ENCODE measurements at places on chromosomes 5 and 9.

DNA sequence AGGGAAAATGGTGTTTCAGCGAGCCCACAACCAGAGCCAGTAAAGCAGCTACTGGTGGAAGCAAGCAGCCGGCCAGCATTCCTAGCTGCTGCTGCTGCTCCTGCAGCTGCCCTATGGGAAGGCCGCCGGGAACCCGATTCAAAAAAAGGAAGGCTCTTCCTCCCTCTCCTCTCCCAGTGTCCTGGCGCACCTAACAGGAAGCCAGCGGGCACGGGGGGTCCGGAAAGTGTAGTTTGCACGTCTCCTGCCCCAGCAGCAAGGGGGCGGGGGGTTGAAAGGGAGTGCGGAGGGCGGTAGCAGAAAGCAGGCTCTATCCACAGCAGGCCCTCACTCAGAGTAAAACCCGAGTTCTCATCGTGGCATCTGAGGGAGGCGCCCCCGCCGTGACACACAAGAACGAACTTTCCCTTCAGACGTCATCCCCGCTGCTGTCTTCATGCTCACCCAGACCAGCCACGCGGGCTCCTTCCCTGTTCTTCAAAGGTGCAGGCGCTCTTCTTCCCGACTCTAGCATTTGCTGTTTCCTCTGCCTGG is 16.5 kb downstream of the GRXCR2 start:
- DNase-seq, result peak; percentile 13

- no peak for DNase-seq
Observed at GRCh38 chr9:127011772-127012171, 97.2 kb downstream of the RALGPS1 start.

DNA sequence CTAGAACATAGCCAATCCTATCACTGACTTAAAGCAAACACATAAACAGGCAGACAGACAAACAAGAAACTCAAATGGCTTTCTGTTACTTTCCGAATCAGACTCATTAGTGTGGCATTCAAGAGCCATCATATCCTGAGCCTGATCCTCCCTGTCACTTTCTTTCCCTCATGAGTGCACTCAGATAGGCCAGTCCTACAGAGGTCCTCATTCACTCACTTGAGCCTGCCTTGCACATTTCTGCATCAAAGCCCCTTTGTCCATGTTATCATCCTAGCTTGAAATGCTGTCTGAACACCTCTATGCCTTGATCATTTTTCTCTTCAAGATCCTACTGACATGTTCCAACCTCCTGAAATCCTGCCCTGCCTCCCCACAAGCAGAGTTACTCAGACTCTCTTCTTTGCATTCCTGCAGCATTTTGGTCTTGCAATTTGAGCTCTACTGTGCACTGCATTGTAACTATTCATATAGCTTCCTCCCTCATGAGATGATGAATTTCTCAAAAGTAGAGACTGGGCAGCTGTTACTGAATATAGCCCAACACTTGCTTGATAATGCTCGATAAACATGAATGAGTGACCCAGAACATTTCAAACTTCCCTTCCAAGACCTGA is 126.9 kb downstream of the PALM2AKAP2 start:
- DNase-seq, result no peak

- no peak for DNase-seq
Observed at GRCh38 chr5:55241746-55242145, 8.3 kb upstream of the CCNO start.

DNA sequence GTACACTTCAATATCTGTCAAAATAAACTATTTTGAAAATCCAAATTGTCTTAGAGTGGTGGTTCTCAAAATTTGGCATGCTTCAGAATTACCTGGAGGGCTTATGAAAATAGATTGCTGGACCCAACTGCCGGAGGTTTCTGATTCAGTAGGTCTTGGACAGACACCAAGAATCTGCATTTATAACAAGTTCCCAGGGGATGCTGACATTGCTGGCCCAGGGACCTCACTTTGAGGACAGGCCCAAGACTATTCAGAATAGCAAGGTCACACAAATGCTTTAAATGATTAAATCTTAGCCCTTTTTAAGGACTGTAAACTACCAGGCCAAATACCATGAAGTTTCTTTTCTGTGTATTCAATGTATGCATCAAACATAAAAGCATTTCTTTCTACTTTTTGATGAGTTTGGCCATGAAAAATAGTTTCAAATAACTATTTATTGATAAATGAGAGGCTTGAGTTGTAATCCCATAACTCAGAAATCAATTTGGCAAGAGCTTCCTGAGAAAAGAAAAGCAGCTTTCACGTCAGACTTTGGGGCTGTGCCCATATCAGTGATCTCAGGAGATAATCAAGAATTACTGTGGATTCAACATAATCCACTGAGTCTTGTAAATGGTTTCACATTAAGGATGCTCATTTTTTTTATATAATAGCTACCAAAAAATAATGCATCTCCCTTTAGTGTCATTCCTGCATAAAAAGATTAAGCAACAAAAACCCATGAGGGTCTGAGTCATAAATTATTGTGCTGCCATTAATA is 191.4 kb downstream of the FRMD3 start:
- DNase-seq, result no peak

- no peak for DNase-seq
Observed at GRCh38 chr5:152595405-152595804, 190.3 kb upstream of the NMUR2 start.

- DNase-seq, result no peak
Observed at GRCh38 chr5:80590766-80591165, 20.7 kb upstream of the ANKRD34B start.

DNA sequence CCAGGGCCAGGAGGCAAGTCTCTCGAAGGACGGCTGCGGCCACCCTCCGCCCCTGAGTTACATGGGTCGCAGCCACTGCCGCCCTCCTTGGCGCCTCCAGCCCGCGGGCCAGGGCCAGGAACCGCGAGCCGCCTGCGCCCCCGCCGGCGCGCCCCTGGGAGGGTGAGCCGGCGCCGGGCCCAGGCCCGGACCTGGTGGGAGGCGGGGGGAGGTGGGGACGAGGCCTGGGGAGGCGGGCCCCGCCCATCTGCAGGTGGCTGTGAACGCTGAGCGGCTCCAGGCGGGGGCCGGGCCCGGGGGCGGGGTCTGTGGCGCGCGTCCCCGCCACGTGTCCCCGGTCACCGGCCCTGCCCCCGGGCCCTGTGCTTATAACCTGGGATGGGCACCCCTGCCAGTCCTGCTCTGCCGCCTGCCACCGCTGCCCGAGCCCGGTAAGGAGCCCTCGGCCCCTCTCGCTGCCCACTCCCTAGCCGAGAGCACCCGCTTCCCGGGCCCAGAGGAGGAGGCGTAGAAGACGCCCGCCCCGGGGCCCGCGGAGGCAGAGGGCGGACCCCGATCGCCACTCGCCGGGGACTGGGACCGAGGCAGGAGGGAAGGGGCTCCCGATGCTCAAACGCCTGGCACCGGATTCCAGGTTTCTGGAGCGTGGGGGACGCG is at the start of gene ASS1:
ASS1 (plus strand) TSS at position 397 of the 657 bp plus-strand sequence. CDS start 7,268 bp downstream, outside the sequence.
- peak; percentile 69 for DNase-seq

DNA sequence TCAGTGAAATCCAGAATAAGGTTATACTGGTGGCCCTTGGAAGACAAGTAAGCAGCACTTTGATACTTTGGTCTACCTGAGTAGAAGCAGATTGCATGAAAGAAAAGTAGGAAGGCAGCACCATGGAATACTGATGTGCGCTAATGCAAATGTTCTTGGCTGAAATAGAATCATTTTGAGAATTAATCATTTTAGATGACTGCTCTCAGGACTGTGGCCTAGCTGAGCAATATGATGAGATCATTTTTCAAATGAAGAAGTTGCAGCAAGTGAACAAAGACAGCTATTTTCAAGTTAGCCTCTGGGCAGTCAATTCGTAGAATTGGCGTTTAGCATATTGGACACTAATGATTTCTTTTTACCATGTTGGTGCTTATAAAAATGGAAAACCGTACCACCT is 483.5 kb downstream of the TMEM232 start:
- DNase-seq, result no peak

DNA sequence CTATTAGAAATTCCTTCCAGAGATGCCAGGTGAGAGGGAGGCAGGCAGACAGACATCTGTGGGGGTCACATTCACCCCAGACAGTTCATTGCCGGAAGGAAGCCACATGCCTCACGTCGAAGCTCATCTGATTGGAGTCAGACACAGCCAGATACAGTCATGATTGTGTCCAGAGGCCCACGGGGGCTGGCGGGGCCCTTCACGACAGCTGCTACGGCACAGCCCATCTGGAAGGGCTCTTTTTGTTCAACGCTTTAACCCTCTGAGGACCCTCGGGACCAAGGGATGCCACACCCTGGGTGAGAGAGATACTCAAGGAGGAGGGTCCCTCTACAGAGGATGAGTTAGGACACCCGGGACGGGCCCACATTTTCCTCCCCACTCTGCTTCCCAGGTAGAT is 31.9 kb upstream of the GABRP start:
- DNase-seq, result no peak

- no peak for DNase-seq
Observed at GRCh38 chr5:134464988-134465815, 53.5 kb upstream of the CDKN2AIPNL start.

- DNase-seq, result no peak
Observed at GRCh38 chr5:156259618-156260017, 67.3 kb upstream of the SGCD start.

GRCh38 chr5:99955006-99955405 is 580.2 kb upstream of the FAM174A start:
- no peak for DNase-seq

- DNase-seq, result no peak
Observed at GRCh38 chr9:133888048-133888808, 103.9 kb downstream of the VAV2 start.

GRCh38 chr5:61089351-61089750 is 72.9 kb downstream of the SMIM15 start:
- no peak for DNase-seq

DNA sequence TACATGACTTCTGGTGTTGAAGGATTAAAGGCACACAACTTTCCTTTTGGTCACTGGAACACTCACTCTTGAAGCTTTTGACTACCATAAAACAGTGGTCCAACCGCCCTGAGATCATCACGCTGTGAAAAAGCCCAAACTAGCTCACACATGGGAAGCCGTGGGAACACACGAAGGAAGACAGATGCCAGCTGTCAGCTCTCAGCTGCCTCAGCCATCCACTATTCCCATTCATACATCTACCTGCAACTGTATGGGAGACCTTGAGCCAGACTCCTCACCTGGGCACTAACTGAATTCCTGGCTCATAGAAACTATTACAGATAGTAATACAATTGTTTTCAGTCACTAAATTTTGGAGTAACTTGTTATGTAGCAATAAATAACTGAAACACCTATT is 246.1 kb downstream of the MSX2 start:
- DNase-seq, result no peak

GRCh38 chr9:5531101-5531882 is 21.0 kb downstream of the PDCD1LG2 start:
- DNase-seq, result no peak

GRCh38 chr9:35686222-35687203 is 3.2 kb downstream of the TPM2 start:
- DNase-seq, result no peak

DNA sequence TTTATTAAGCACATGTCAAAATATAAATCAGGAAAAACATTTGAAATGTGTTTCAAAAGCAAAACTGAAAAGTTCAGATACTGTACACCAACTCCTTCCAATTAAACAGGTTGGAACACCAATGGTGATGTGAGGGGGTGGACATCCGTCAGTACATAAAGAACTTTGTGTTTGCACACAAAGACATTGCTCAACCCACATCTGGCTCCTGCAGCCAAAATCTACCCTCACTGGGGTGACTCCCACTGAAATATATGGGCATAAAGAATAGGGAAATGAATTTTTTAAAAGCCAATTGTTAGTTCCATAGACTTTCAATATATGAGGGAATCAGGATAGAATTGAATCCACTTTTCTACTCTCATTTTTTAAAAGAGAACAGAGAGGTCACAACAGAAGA is 63.9 kb downstream of the MEGF9 start:
- no peak for DNase-seq

GRCh38 chr5:74067748-74068541 is 441.9 kb downstream of the ARHGEF28 start:
- no peak for DNase-seq

DNA sequence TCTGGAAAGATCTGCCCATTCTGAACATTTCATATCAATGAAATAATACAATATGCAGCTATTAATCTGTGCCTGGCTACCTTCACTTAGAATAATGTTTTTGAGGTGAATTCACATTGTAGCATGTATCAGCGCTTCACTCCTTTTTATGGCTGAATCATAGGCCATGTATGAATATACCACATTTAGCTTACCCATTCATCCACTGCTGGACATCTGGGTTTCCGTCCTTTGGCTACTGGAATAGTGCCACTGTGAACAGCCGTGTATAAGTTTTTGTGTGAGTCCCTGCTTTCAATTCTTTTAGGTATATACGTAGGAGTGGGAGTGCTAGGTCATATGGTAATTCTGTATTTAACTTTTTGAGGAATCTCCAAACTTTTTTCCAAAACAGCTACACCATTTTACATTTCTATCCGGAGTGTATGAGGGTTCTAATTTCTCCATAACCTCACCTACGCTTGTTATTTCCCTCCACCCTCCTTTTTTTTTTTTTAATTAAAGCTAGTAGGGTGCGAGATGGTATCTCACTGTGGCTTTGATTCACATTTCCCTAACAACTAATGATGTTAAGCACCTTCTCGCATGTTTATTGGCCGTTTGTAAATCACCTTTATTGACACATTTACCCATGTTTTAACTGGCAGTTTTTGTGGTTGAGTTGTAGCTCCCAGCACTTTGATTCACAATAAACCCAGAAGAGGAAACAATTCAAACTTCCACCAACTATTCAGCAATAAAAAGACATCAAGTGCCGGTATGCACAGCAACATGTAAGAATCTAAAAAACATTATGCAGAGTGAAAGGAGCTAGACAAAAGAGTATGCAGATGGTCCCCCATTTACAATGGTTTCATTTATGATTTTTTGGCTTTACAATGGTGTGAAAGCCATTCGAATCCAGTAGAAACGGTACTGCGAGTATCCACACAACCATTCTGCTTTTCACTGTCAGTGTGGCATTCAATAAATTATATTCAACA is 8.1 kb downstream of the SEMA4D start:
- DNase-seq, result no peak
